ENCODE measurements at places on chromosomes 13 and 19.

DNA sequence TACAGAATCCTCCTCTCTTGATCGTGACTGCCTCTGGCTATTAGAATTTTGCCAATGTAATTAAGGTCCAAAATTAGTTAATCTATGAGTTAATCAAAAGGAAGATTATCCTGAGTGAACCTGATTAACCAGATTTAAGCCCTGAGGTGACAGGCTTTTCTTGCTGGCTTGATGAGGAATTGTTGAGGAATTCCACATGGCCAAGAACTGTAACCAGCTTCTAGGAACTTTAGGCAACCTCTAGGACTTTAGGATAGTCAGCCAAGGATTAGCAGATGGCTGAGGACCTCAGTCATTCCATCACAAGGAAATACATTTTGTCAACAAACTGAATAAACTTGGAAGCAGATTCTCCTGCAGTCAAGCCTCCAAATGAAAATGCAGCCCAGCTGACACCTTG, 84.8 kb downstream of the STOML3 start:
- no peak for DNase-seq

DNA sequence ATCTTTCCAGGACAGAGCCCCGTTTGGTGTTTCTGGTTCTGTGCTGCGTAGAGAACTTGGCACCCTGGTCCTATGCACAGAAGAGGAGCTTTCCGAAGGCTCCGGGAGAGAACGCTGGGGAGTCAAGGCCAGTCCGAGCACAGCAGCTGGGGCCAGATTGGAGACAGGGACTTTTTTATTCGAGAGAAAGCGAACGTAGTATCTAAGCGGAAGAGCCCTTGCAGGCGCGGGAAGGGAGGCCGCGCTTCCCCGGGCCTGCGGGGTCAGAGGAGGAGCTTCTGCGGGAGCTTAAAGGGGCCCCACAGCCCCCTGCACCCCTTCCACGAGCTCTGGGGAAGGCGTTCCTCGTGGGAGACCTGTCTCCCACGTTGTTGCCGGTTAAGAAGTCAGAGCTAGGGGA, 48.6 kb upstream of the ARHGEF7 start:
- DNase-seq: no peak

GRCh38 chr13:109834973-109835720, 48.8 kb upstream of the IRS2 start:
- no peak for DNase-seq

DNA sequence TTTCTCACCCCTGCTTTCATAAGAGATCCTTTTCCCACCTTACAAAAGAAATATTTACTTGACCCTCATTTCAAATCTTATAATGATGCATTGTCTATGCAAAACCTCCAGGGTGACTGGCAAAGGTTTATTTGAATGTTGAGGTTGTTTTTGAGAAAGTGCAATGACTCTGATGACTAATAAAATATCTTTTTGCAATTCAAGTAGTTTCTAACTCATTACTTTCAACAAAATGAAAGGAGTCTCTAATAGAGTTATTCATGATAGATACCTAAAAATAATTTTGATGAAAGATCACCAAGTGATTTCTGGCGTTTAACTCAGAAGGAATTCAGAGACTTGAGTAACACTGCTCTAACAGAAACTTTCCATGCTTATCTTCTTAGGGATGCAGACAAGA, 144.2 kb downstream of the FOXO1 start:
- DNase-seq: no peak

GRCh38 chr19:2191456-2192310, 27.9 kb downstream of the DOT1L start:
- DNase-seq: no peak

GRCh38 chr13:21287331-21287907, 111.0 kb downstream of the MRPL57 start:
- DNase-seq: no peak

DNA sequence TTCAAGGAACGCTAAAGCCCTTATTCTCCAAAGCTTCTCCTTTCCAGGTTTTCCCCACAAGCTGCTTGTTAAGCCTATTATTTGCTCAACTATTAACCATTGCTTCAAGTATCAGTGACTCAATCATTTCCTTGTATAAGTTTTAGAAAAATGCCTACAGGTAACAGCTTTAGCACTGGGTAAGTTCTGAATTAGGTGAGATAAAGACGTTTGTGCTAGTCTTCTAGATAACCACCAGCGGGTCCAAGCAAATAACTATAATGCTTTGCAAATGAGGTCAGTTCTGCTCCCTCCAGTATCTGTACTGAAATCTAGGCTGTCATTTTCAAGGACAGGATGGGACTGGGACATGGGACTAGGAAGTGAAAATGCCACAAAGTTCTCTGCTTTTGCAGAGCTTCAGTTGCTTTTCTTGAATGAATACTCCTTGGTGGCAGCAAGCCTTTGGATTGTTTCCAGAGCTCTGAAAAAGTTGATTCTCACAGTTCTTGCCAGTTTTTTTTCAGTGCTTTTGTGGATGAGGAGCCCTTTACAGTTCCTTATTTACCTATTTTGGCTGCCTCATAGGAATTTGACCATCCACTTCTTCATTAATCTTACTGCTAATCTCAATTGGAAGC, 1487.7 kb downstream of the EFNB2 start:
- DNase-seq: no peak

GRCh38 chr13:94419304-94419924, 60.1 kb downstream of the DCT start:
- no peak for DNase-seq

- no peak for DNase-seq
Measured at GRCh38 chr19:16325161-16325527, 518 bp downstream of the KLF2 start.

DNA sequence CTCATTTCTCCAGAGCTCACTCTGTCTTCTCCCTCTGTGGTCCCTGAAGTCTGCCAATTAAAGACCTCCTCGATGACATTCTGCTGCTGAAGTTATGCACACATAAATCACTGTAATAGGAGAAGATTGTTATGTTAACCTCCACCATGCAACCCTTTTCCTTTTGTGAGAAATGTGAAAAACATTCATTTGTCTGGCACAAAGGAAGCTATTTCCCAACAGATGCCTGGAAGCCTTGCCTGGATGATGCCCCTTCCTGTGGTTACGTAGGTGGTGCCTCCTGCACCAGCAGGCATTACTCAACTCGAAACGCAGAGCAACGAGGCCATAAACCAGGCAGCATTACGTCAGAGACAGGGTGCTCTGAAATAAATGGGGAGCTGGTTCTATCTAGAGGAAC, 327.4 kb upstream of the ZNF507 start:
- DNase-seq: peak; percentile 23

DNA sequence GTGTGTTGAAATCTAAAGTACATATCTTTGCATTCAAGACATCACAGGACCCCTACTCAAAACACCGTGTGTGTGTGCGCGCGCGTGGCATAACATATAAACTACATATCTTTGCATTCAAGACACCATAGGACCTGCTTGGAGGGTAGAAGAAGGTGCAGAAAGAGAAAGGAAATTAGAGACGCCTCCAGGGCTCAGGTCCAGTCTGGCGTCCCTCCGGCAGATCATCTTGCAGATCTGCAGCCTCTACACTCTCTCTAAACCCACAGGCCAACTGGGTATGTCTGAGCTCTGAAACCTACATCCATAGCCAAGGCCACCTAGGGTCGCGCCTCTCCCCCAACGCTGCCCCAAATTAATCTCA, 659 bp upstream of the PAFAH1B3 start:
- DNase-seq: no peak

GRCh38 chr13:60331249-60332012, 65.6 kb upstream of the TDRD3 start:
- no peak for DNase-seq

DNA sequence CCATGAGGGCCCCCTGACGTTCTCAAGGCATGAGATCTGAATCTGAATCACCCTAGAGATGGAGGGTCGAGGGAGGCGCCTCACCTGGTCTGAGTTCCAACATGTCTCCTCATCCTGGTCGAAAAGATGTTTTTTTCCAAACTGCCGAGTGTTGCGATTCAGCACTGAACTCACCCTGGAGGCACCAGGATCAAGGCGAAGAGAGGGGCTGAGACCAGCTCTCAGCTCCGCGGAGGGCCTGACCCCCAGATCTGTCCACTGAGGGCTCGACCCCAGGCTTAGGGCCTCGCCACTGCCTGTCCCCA, 555 bp downstream of the NR2C2AP start:
- no peak for DNase-seq

DNA sequence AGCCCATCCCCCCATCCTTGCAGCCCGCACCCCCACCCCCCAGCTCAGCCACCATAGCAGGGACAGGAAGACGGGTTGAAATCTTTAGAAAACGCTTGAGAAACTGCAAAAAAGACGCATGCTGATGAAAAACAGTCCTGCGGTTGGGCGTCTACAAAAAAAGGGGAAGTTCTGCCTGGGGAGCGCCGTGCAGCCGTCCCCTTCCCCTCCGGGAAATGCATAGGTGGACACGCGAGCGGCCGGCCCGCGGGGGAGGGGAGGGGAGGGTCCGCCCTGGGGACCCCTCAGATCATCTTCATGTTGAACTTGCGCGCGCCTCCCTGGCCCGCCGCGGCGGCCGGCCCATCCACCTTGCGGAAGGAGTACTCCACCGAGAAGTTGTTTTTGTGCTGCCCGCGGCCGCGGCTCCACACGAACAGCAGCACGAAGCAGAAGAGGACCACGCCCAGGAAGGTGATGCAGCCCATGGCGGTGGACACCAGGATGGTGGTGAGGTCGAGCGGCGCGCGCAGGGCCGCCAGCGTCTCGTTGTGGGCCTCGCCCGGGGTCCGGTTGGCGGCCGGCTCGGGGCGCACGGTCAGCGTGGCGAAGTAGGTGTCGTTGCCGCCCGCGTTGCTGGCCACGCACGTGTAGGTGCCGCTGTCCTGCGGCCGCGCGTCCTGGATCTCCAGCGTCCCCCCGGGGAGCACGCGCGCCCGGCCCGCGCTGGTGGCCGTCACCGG, 7.9 kb upstream of the PEAK3 start:
- DNase-seq: no peak

DNA sequence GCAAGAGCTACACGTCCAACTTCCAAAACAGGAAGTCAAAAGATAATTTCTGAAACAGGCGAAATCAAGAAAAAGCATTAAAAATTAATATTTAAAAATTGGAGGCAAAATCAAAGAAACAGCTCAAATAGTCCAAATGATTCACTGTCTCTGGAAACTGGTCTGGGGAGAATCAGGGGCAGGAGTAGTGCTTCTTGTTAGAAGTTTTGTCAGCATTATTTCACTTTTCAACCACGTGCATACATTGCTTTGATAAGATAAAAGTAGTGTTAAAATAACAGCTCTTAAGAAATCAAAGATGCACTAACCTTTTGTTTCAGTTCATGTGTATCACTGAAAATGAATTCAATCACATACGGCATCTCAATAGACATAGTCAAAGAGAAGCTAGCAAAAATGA, 53.8 kb downstream of the PARP4 start:
- DNase-seq: no peak

GRCh38 chr19:34502582-34503411, 21.2 kb downstream of the WTIP start:
- no peak for DNase-seq

DNA sequence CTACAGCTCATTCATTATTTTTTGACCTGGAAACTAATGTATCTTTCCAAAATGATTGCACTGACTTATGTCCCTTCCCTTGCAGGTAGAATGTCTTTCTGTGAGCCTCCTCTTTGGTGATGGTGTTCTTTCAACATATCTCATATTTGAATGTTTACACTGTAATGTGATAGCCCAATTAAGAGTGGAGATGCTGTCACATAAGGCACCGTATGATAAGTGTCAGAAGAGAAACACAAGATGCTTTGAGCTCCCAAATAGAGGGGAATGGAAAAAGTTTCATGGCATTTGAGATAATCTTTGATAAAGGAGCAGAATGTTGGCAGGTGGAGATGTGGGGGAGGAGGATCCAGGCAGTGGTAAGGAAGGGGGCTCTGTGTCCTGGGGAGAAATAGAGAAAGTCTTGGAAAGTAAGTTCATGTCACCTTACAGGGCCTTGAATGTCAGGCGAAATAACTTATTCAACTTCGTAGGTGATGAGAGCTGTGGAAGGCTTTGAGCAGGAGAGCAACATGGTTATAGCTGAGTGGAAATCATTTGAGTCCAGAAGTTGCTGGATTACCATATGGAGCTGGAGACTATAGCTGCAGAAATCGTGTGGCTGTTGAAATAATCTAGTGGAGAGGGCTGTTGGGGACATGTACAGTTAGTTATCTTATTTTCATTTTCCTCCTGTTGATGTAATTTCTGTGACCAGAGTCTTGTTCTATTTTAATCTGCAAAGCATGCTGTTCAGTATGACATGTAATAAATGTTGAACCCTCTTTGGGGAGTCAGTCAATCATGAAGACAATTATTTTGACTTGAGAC, 10.3 kb upstream of the RNF113B start:
- no peak for DNase-seq

DNA sequence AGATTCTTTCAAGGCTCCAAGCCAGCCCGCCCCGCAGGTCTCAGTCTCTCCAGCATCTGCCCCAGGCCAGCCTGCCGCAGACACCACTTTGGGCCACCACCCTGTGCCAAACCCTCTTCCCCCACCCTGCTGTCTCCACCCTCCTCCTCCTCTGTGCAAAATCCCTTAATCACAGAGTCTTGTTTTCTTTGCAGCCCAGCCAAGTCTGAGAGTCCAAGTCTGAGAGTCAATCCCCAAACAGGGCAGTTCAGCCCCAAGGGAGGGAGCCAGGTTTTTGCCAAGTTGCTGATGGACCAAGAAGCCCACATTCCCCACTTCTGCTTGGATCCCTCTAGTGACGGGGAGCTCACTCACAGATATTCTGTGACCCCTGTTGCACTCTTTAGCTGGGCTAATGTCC, 3.1 kb downstream of the ADAMTS10 start:
- no peak for DNase-seq

GRCh38 chr13:92173254-92173653, 774.8 kb downstream of the GPC5 start:
- no peak for DNase-seq

DNA sequence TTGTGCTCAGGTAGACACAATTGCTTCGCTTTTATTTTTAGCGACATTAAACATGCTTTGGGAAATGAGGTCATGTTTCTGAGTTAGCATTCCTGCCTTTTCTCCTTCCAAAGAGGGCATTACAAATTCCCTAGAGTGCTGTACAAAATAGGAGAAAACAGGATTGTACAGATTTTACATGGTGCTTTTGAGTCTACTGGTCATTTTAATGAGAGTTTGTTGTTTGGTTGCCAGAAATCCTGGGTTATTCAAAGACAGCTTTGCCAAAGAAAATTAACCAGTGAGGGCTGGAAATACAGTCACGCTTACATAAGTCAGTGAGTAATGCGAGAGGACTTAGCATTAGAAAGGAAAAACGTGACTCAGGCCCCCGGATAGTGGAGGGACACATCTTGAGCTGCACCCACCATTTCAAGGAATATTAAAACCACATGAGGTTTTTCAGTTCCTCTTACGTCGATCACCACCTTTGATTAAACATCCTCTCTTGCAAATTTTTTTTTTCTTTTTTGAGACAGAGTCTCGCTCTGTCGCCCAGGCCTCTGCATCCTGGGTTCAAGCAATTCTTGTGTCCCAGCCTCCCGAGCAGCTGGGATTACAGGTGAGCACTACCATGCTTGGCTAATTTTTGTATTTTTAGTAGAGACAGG, 55.4 kb downstream of the SACS start:
- peak; percentile 51 for DNase-seq

GRCh38 chr13:111541345-111541744, 220.9 kb downstream of the TEX29 start:
- DNase-seq: no peak
